Mucosa of gallbladder (tissue), 1 donor: ENCODE measurements at places on chromosomes 11 and 22. TPM values are rescaled to one million over a fixed set of nuclear protein-coding genes. Genes with fewer than 3 reads are reported as not detected.

GAS2L1 gene
- total RNA-seq = 24.6 TPM

GRIA4 gene
- total RNA-seq = 0.49 TPM

ELFN2 gene
- total RNA-seq = 31.2 TPM

PACSIN2 gene
- total RNA-seq = 182 TPM

PRR33 gene
- not detected for total RNA-seq

CRYBB1 gene
- total RNA-seq = 0.37 TPM

ABCC8 gene
- 1.3 TPM for total RNA-seq

PRR5L gene
- total RNA-seq = 32.7 TPM

TPCN2 gene
- 29.1 TPM for total RNA-seq

- DNase-seq = peak; percentile 12
Observed at GRCh38 chr11:2781408-2782274, 81.8 kb upstream of the KCNQ1OT1 start.

DNA sequence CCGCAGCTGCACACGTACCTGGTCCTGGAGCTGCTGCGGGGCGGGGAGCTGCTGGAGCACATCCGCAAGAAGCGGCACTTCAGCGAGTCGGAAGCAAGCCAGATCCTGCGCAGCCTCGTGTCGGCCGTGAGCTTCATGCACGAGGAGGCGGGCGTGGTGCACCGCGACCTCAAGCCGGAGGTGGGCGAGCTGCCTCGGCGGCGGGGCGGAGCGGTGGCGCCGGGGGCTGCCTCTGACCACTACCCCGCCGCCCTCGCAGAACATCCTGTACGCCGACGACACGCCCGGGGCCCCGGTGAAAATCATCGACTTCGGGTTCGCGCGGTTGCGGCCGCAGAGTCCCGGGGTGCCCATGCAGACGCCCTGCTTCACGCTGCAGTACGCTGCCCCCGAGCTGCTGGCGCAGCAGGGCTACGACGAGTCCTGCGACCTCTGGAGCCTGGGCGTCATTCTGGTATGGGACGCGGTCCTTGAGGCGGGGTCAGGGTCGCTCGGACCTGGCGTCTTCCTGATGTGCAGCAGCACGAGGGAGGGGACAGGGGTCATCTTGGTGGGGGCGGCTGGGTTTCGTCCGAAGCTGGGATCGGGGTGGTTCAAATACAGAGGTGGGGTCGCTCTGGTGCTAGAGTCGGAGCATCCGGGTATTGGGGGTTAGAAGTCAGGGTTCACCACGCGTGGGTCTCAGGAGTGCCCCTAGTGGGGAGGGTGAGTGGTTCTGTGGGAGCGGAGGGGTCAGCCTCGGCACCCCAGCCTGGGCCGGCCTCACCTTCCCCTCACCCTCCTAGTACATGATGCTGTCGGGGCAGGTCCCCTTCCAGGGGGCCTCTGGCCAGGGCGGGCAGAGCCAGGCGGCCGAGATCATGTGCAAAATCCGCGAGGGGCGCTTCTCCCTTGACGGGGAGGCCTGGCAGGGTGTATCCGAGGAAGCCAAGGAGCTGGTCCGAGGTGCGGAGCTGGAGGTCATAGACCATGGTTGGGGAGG lies 10.8 kb downstream of the RPS6KA4 start:
- no peak for DNase-seq

- DNase-seq = no peak
Observed at GRCh38 chr11:1771273-1771672, 7.5 kb upstream of the CTSD start.

- DNase-seq = no peak
Observed at GRCh38 chr11:70672991-70673653, 274.8 kb downstream of the CTTN start.

DNA sequence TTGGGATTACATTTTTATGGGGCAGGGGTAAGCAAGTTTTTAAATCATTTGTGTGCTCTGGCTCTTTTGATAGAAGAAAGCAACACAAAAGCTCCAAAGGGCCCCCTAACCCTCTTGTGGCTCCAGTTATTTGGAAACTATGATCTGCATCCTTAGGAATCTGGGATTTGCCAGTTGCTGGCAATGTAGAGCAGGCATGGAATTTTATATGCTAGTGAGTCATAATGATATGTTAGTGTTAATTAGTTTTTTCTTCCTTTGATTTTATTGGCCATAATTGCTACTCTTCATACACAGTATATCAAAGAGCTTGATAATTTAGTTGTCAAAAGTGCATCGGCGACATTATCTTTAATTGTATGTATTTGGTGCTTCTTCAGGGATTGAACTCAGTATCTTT lies 10.1 kb downstream of the RAG1 start:
- DNase-seq = no peak

- DNase-seq = no peak
Observed at GRCh38 chr22:29165321-29166060, 40.2 kb upstream of the EMID1 start.

DNA sequence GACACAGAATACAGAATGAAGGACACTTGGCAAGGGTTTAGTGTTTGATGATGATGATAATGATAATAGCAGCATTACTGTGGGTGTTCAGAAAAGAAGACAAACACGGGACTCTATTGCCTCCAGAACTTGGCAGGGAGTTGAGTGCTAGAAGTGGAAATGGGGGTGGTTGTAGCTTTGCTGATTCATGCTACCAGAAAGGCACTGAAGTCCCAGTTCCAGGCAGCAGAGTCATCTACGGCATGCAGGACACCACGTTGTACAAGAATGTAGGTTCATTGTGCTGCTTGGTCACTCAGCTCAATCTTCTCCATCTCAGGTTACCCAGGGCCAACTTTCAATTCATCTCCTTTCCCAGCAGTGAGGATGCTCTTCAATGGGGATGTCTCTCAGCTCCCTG lies 115.7 kb downstream of the NTM start:
- DNase-seq = no peak

DNA sequence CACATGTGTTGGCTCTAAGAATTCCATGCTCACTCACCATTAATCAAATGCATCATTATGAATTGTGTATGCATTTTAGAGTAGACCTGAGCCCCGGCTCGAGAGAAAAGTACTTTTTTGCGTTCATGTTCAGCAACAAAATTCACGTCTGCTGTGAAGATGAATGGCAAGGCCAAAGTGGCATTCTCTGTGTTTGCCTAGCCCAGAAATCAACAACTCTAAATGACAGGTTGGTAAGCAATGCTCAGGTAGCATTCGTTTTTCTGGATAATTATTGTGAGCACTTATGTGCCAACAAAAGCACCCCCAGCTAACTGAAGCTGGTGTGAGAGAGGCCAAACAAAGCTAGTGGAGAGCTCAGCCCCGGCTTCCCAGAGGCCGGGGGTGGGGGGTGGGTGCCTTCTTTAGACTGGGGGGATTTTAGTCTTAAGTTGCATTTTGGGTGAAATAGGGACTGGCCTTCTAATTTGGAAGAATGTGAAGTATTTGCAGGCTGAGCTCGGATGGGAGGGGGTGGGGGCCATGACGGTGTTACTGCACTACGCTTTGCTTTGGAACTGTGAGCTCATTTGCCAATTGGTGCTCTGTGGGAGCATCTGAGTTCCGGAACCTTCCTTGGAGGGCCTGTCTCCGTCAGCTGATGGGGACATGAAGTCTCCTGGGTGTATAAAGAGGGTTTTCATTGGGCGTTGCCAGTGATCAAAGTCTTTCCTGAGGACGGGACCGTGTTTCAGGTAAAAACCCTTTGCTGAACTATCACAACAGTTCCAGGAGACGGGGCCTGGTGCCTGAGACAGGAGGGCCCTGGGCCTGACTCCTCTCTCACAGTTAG lies 29.0 kb upstream of the ALX4 start:
- no peak for DNase-seq

DNA sequence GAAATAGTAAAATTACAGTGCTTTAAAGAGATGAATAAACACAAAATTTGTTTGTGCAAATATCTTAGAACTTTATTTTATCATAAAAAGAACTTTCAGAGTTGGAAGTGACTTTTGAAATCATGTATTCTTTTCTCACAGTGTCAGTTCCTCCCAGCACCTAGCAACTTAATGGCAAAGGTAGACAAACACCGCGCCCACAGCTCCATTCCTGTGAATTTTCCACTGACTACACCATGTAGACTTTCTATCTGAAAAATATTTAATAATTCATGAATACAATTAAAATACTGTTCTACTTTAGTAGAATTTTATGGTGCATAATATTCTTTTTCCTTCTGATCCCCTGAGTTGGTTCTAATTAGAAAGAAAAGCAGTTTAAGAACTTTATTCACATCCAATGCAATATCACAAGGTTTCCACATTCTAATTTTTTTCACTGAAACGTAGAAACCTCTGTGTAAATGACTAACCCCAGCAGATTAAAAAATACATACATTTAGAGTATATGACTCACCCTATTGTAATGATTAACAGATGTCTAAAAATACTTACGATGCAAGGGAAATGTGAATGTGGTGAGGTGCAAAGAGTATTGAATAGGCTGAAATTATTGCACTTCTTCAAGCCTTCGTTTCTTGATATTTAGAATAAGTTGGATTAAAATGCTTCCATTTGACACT lies 218.2 kb upstream of the CCDC179 start:
- no peak for DNase-seq

DNA sequence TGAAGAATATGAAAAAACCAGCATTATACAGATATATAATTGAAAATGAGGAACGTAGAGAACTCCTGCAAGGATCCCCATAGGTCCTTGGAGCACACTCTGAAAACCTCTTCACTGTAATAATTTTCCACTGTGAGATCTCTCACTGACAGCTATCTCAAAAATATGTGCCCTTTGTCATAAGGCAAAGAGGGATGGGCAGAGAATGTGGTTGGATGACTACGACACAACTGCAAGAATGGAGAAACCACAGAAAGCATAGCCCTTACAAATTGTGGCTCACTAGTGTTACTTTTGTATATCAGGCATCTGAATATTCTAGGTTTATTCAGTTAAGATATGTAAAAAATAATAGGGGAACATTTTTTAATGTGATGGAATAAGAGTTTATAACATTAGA lies 7.9 kb upstream of the CTSC start:
- no peak for DNase-seq

- DNase-seq = no peak
Observed at GRCh38 chr11:70535191-70535971, 137.1 kb downstream of the CTTN start.

DNA sequence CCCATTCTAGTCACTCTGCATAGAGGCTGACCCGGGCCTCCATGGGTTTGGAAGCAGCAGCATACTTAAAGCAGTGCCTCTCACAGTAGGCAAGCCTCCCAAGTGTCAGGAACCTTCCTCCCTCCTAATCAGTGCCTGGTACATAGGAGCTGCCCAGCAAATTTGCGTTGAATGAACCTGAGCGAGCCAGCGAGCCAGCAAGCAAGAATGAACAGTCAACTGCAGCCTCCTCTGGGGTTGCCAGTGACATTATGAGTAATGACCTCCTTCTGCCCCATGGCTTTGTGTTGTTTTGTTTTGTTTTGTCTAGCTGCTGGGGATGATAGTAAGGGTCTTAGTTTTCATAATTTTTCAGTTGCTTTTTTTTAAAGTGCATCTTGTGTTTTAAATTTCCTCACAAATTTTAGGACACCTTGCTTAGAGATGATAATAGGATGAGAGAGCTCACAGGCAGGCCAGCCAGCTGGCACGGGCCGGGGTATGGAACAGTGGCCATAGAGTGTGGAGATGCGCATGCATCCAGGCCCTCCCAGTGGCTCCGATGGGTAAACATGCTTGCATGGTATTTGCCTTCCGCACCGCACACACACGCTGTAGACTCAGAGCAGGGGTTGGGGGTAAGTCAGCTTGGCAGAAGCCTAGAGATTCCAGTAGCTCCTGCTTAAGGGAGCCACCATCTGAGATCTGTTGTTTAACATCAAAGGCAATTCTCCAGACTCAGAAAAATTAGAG lies 36.1 kb downstream of the TTC12 start:
- no peak for DNase-seq

- DNase-seq = no peak
Observed at GRCh38 chr11:33907421-33907820, 15.5 kb upstream of the LMO2 start.

GRCh38 chr11:119776031-119776636 lies 47.1 kb upstream of the NECTIN1 start:
- DNase-seq = no peak

DNA sequence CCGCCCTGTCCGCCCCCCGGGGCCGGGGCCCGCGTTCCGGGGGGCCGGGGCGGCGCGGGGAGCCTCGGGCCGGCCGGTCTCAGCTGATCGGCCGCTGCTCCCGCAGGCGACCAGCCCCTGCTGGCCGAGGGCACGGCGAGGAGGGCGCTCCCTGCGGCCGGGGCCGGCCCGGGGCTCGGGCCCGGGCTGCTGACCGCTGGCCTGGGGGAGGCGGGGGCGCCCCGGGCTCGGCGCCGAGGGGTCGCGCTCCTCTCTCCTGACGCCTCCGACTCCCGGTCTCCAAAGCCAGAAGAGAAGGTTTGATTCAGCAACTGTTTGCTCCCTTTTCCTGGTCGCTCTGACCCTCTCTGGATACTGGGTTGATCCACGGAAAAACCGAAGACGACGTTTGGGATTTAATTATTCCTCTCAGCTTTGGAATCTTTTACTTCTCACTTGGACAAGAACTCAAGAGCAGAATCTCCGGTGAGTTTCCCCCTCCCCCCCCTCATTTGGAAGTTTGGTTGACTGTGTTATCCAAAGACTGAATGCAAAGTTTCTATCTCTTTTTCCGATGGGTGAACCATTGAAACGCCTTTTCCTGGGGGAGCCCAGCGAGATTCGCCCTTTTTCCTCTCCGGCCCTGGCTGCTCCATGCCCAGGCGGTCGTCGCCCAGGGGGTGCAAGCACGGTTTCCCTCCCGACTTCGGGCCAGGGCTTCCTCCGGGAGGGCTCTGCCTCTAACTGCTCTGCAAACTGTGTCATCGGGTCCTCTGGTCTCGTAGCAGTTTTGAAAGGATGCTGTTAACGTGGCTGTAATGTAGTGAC lies 725 bp downstream of the KDM2A start:
- DNase-seq = no peak

GRCh38 chr22:29456211-29456671 lies 17.9 kb downstream of the RFPL1 start:
- no peak for DNase-seq

DNA sequence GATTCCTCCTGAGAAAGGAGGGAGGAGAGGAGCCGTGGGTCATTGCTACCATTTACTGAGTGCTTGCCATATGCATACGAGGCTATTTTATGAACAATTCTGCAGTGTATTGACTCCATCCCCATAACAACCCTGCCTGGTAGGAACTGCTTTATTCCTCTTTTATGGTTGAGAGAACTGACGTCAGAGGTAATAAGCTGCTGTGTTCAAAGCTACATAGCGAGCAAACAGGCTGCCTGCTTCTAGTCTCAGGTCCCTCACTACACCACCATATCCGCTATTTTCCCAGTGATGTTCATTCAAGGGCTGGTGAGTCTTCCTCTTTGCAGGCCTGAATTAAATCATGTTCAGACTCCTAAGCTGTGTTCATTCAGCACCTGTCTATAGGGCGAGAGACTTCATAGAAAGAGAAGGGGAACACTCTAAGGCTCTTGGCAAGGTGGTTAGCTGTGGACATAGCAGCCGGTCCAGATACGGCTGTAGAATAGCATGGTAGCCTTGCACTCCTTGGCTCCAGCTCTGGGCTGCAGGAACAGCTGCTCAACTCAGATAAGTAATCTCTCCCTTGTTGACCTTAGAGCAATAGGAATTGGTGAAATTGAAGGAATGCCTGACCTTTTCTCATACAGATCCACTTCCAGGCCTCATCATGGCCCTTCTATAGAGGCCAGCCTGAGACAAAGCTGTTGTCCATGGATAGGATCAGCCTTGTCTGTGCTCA lies 82.6 kb downstream of the MICAL2 start:
- DNase-seq = no peak
